ENCODE measurements at places on chromosomes 6 and 20. TPM values are rescaled to one million over a fixed set of nuclear protein-coding genes. Genes with fewer than 3 reads are reported as not detected.

GRCh38 chr6:56399250-56399671 lies 151.9 kb upstream of the COL21A1 start:
- DNase-seq: no peak

- DNase-seq: no peak
Measured at GRCh38 chr6:45478240-45478639, 100.5 kb upstream of the SUPT3H start.

DNA sequence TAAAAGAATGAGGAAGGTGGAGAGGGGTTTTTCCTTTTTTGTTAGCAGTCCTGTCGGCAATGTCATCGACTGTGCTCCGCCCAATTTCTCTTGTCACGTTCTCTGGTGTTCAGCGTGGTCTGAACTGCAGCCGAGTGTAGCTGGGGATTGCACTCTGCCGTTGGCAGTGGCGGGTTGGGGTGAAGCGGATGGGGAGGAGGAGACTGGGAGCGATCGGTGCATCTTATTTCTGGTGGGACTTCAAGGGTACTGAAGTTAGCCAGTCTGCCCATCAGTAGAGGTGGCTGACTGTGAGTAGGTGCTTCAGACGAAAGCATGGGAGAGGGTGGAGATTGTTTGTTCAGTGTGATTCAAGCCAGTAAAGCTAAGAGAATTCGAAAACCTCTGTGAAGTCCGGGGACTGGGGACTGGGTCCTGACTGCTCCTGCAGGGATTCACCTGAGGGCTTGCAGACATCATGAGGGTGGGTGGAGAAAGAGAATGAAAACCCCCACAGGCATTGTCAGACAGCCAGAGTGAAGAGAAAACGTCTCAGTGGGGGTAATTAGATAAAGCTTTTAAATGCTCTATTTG lies 5.1 kb downstream of the RREB1 start:
- no peak for DNase-seq

DNA sequence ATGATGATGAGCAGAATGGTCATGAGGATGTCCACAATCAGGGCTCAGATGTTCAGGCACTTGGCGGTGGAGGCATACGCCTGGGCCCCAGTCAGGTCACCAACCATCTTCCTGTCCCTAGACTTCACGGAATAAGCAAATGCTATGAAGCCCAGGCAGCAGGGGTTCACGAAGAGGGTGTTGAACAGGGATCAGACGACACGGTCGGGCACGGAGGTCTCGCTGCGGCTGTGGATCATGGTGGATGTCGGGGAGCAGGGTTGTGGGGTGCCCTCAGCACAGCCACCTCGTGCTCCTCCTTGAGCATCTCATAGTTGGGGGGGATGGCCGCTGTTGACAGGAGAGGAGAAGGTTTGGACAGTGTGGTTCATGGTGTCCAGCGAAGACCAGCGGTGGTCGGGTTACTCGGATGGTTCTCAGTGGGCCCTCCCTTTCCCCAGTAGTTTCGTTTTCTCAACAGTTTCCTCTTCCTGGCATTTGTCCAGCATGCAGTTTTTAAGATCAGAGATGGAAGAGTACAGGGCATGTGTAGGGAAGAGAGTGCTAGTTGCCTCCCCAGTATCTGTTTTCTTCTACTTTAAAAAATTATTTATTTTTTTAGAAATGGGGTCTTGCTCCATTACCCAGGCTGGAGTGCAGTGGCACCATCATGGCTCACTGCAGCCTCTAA lies 20.3 kb upstream of the SPDEF start:
- DNase-seq: no peak

- DNase-seq: no peak
Measured at GRCh38 chr20:23568320-23568970, at the start of gene CST9L. Gene CST9L (minus strand): TSS chr20:23568484. CDS start chr20:23568450, 34 bp downstream.

DNA sequence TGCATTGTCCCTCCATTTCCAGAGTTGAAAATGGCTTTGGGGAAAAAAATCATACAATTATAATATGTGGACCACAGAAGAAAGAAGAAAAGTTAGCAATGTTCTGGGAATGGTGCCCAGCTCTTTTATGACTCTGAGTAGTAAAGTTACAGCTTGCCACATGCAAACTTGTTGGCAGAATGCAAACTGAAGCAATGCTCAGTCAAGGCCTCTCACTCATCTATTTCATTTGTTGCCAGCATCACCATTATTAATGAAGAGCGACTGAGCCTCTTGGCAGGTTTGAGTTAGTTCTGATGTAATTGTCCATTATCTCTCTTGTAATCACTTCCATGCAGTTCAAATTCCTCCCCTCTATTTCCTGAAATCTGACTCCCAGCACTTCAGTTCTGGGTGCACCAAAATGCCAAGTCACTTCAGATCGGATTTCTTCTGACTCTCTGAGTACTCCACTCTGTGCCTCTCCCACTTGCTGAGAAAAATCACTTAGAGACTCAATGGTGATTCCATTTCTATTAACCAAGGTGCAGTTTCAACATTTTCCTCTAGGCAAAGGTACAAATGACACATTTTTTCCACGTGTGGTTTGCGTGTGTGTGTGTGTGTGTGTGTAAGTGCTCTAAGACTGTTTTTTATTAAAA lies 154.4 kb upstream of the STMND1 start:
- DNase-seq: peak; percentile 52

GRCh38 chr20:23078351-23079015 lies 7.6 kb downstream of the CD93 start:
- DNase-seq: no peak

DNA sequence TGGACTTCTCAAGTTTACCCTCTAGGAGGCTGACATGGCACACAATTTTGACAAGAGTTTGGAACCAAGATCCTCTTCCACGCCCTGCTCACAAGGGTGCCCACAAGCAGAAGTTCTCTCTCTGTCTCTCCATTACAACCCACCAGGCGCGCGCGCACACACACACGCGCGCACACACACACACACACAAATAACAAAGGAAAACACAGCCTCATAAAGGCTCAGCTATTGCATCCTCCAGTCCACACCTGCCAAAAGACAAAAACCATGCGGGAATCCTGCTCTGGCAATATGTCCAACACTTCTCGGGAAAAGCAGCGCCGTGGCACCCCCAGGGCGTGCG lies 870 bp downstream of the PAK5 start:
- peak; percentile 6 for DNase-seq

- no peak for DNase-seq
Measured at GRCh38 chr6:157203764-157204163, 119.6 kb downstream of the TMEM242 start.

DNA sequence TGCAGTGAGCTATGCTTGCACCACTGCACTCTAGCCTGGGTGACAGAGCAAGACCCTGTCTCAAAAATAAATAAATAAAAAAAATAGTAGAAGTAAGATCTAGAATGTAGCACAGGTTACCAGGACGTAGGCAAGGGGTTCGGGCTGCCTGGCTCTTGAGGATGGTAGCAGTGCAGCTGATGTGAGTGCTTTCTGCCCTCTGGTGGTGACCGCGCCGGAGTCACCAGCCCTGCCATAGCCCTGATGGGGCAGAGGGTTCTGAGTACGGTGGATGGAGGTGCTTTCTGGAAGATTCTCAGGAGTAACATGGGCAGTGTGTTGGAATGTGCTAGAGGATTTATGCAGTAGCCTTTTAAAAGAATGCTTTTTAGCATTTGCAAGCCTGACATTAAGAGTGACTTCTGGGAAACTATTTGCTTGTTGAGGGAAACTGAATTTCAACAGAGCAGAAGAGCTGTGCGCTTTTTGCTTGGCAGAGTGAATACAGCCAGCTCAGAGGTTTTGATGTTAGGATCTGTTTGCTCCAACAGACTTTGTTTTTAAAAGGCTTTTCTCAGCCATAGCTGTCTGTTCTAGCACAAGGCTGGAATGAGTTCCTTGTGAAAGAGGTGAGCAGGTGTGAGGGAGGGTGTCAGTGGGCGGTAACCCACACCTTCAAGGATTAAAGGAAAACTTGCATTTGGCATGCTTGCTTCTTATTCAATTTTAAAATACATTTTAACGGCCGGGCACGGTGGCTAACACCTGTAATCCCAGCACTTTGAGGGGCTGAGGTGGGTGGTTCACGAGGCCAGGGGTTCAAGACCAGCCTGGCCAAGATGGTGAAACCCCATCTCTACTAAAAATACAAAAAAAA lies 65.9 kb downstream of the PTPN1 start:
- peak; percentile 80 for DNase-seq

DNA sequence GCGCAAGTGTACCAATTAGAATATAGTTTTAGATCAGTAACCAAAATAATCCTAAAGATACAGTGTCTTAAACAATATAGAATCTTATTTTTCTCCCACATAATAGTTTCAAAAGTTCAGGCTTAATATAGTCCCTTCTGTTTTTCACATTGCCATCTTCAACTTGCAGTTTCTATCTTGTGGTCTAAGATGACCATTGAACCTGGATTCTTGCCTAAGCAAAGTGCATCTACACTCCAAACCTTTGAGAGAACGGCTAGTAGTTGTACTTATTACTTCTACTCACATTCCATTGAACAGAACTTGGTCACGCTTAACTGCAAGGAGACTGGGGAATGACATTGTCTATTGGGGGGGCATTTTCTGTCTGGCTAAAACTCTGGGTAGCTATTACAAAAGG lies 373.0 kb downstream of the LMBRD1 start:
- no peak for DNase-seq

DNA sequence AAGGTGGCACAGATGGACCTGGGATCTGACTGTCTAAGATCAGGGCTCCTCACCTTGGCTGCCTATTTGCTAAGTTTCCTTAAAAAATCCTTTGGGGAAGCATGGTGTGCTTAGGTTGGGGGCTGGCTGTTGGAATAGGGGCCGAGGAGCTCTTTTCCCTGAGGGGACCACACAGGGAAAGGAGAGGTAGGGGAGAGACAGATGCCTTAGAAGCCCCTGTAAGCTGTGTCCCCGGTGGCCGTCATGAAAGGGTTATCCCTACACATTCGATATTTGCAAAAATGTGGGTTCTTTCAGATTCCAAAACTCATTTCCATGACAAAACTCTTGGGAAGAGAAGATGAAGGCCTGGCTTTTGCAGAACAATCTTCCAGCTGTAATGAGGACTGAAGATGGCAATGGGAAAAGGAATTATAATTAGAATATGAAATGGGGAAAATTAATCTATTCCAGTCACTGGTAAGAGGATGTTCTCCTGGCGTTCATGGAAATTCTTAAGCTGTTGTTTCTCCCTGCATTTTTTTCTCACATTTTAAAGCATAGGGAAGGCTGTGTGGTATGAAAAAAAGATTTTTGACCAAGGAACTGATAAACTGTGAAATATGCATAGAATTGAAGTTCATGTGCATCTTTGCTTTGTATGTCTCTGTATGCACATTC lies 53.8 kb downstream of the TOX2 start:
- DNase-seq: no peak

GRCh38 chr6:151675746-151676459 lies 131.6 kb upstream of the ESR1 start:
- peak; percentile 85 for DNase-seq

- no peak for DNase-seq
Measured at GRCh38 chr20:57748601-57749130, 38.9 kb upstream of the PMEPA1 start.

DNA sequence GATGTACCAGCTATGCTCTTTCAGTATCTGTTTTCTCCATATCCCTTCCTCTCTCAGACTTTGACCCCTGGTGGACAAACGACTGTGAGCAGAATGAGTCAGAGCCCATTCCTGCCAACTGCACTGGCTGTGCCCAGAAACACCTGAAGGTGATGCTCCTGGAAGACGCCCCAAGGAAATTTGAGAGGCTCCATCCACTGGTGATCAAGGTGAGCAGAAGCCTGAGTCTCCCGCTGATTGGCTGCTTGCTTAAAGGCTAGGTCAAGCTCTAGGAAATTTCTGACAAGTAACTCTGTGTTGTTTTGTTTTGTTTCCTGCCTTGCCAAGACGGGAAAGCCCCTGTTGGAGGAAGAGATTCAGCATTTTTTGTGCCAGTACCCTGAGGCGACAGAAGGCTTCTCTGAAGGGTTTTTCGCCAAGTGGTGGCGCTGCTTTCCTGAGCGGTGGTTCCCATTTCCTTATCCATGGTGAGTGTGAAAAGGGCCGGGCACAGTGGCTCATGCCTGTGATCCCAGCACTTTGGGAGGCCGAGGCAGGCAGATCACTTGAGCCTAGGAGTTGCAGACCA lies 28.6 kb downstream of the C6orf89 start:
- peak; percentile 90 for DNase-seq

GRCh38 chr6:1737463-1738311 lies 128.0 kb downstream of the FOXC1 start:
- DNase-seq: no peak

DNA sequence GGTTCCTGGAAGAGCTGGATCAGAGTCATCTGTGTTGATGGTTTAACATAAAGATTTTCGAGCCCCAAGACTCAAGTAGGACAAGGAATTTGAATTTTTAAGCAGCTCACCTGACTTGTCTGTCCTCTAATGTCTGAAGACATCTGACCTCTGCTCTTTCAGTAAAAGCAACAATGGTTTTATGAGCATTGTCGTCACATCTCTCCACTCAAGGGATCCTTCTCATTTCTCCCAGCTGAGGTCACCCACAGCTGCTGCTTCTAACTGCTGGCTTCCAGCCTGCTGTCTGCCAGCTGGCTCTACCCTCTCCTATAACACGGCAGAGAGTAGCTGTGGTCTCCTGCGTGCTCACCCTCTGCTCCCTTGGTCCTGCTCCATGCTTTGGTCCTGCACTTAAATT lies 24.7 kb upstream of the HDAC2 start:
- peak; percentile 37 for DNase-seq

GRCh38 chr6:72580281-72580940 lies 41.5 kb upstream of the KCNQ5 start:
- peak; percentile 71 for DNase-seq

- DNase-seq: no peak
Measured at GRCh38 chr20:22465622-22466446, 118.5 kb downstream of the FOXA2 start.

- DNase-seq: no peak
Measured at GRCh38 chr6:9520417-9521151, 894.3 kb downstream of the TFAP2A start.

DNA sequence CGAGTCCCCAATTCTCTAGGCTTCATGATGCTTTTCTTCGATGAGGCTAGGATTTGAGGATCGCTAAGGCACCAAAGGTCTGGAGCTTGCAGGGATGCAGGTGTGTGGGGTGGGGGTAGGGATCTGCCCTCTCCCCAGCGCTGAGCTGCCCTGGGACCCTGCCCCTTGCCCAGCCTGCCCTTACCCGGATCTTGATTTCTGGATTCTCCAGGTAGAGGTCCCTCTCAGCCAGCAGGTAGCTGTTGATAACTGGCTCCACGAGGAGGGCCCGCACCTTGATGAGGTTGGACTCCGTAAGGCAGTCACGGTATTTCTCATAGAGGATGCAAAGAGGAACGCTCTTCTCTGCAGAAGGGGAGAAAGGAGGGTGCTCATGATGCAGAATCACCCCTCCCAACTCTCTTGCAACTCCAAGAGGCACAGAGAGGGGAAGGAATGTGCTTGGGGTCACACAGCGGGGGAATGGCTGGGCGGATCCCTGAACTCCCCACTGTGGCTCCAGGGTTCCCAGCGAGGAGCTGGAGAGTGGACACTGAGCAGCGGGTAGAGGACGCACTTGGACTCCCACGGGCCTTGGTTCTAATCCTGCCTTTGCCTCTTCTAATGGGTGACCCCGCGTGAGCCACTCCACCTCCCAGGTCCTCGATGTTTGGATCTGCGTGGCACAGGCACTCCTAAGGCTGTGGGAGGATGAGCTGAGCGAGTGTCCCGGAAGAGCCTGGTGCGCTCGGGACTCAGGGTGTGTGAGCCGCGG lies 32.7 kb downstream of the TGM2 start:
- no peak for DNase-seq

SIRPA gene
- 1.5 TPM for polyA plus RNA-seq

TFAP2A gene
- polyA plus RNA-seq: 0.21 TPM

LINC00237 gene
- 2.0 TPM for polyA plus RNA-seq

PRL gene
- polyA plus RNA-seq: not detected

LY6G6D gene
- polyA plus RNA-seq: not detected

DEFB114 gene
- polyA plus RNA-seq: not detected

JPH2 gene
- 0.43 TPM for polyA plus RNA-seq

Data from GM23338 (cell line).